Stimulated activated CD8-positive, alpha-beta memory T cell treated with anti-CD3 and anti-CD28 coated beads, Interleukin-4, amount 100 ng/mL, for 1 hour (primary cell): ENCODE measurements at places on chromosomes 7 and 10.

DNA sequence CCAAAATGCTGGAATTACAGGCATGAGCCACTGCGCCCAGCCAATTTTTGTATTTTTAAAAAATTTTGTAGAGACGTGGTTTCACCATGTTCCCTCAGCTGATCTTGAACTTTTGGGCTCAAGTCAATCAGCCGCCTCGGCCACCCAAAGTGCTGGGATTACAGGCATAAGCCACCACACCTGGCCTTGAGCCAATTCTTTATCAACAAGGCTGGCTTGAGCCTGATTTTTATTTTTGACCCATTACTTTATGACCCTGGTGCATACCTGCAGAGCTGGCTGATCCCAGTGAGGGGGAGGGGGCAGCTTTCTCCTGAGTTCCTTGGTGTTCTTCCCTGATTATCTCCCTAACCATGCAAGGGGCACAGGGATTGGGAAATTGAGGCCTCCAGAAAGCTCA, 15.8 kb upstream of the CPA1 start:
- DNase-seq: no peak

DNA sequence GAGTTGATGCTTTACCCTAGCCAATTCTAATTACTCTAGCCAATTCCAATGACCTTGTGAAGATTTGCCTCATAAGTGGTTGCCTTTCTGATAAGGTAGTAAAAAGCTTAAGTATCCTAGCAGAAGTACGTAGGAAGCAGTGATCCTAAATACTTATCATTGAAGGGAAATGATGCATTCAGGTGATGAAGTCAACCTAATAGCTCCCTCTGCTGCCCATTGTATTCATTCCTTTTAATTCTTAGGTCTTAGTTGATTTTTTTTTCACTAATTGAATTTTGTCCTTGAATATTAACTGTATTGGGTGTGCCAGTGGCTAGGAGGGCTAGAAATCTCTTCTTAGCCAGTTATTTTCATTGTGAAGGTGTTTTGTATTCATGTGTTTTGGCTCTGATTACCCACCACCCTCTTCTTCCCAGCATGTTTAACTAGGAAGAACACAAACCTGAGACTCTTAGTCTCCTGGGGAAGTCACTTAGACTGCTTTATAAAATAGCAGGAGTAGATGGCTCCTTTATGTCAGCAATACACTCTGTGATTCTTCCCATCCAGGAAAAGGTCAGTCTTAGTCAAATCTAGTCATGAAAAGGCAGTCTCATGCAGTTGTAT, 46.3 kb downstream of the PLEKHA8 start:
- no peak for DNase-seq

- DNase-seq: no peak
Observed at GRCh38 chr7:144736880-144737493, 98.9 kb downstream of the TPK1 start.

GRCh38 chr7:516606-517456, 2.8 kb downstream of the PDGFA start:
- no peak for DNase-seq

DNA sequence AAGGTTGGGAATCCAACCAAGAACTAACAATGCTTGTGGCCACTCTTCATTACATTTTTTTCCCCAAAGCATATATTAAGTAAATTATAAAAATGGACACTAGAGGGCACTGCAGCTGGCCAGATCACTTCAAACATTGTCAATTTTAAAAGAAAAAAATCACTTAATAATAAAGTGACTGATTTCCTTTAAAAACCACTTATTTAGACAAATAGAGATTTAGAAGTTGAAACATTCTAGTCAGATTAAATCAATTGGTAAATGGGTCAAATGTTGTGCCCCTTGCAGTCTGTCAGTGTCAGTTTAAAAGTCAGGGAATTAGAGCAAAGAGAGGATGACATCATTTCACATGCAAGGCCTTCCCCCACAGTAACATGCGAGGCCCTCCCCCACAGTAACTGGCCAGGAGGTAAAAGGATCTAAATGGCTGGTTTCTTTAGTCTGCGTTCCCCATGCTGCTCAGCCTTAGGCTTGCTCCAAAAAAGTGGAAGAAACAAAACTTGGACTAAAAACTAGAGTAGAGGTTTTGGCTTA, 177.9 kb downstream of the SKAP2 start:
- no peak for DNase-seq
